ENCODE measurements at places on chromosomes 1 and 21.

GRCh38 chr1:28986306-28986910 is 72.0 kb downstream of the EPB41 start:
- no peak for DNase-seq

GRCh38 chr21:39685991-39686390 is 59.0 kb upstream of the IGSF5 start:
- no peak for DNase-seq

DNA sequence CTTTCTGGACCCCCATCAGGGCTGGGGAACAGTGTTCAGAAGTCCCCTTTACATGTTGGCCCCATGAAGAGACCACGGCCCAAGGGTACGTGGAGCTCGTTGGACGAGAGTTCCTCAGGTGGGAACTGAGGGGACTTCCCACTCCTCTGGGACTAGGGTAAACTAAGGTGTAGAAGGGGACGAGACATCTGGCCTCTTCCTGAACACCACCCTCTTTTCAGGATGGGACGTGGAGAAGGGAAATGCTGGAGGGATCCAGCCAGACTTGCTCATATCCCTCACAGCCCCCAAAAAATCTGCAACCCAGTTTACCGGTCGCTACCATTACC is 2.0 kb downstream of the NAXE start:
- no peak for DNase-seq

GRCh38 chr1:204692325-204692840 is 6.8 kb upstream of the LRRN2 start:
- no peak for DNase-seq

GRCh38 chr1:223353939-223354338 is 10.0 kb downstream of the SUSD4 start:
- no peak for DNase-seq

DNA sequence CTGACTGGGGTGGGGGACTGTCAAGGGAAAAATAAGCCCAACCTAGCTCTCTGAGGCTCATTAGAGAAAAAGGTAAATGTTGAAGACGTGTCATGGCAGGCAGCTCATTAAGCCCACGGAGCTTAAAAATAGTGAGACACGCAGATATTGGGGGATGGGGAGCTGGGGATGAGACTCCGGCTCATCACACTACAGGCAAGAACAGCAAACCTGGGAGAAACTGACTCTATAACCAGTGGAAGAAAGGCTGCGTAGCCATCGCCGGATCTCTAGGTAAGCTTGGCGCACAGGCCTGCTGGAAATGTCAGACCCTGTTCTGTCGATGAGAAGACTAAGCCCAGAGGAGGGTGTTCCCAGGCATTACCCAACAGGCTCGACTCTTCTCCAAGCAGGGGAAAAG is 78.0 kb downstream of the SYT2 start:
- DNase-seq: no peak

DNA sequence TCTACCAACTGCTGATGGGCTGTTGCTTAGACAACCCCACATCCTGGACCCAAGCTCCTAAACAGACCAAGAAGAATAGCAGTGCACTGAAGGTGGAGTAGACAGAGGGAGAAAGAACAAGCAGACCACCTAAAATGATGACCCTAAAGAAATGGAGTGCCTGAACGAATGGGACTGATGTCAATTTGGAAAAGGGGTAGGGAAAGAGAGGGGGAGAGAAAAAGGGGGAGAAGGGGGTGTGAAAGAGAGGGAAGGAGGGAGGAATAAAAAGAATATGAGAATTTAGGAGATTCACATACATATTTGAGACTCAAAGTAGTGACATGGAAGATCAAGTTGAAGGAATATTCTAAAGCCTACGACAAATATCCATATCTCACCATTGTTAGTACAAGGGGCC is 144.4 kb upstream of the DUSP10 start:
- DNase-seq: no peak

DNA sequence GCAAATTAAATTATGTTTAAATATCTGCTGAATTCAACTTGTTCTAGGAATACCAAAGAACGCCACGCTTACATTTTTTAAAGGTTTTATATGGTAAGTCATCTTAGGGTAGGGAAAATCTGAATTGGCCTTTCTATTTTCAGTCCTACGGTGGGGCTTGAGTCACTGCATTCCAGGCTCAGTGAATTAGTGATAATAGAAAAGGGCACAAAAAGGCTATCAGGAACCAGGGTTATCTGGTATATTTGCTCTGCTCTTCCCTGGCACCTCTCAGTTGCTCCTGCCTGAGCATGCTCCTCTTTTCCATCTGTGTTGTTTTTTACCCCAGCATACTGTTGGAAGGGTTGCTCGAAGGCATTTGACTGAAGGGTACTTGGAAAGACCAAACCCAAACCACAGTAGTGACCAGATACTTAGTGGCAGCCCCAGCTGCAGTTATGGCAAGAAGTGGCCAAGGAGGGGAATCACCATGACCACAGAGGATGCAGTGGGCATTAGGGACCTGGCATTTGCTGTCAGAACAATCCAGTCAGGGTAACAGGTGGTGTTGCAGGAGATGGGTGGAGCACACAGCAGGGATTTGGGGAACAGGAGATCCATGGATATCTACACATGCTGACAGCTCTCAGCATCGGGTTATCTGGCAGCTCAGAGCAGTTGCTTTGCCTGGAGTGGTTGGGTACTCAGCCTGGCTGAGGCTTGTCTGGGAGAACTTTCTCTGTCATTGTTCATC is 2.3 kb downstream of the OVAAL start:
- no peak for DNase-seq

GRCh38 chr1:193338194-193338593 is 151.8 kb upstream of the B3GALT2 start:
- DNase-seq: no peak

DNA sequence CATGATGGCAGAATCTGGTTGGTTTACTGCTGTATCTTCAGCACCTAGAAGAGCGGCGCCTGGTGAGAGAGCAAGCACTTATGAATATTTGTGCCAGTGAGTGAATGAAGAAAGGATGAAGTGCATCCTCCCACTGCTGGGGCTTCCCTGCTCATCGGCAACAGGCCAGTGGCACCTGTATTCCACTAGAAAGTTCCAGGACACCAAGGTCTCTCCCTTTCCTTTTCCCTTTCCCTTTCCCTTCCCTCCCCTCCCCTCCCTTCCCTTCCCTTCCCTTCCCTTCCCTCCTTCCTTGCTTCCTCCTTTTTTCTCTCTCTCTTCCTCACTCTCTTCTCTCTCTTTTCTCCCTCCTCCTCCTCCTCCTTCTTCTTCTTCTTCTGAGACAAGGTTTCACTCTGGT is 86.2 kb downstream of the DAB1 start:
- DNase-seq: no peak

GRCh38 chr1:245807306-245807705 is 652.5 kb downstream of the KIF26B start:
- no peak for DNase-seq

DNA sequence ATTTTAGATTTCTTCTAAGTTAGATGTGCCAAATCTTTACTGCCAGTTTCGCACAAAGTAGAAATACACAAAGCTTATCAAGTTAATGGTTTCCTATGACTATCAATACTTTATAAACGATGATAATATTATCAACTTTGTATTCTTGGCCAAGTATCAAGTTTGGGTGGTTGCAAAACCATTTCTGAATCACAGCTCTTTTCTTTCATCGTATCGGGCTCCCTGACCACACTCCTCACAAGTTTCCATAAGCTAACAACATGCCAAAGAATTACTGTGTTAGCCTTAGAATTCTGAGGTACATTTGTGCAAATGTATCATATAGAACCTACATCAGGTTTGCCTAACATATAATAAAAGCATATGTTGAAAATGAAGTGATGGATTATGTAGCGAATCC is 311.0 kb downstream of the KCTD3 start:
- no peak for DNase-seq

- no peak for DNase-seq
Measured at GRCh38 chr1:109011335-109011734, 30.6 kb downstream of the WDR47 start.

- no peak for DNase-seq
Measured at GRCh38 chr1:119080586-119080985, 59.9 kb downstream of the WARS2 start.

- no peak for DNase-seq
Measured at GRCh38 chr1:36223381-36223995, 755 bp upstream of the THRAP3 start.

DNA sequence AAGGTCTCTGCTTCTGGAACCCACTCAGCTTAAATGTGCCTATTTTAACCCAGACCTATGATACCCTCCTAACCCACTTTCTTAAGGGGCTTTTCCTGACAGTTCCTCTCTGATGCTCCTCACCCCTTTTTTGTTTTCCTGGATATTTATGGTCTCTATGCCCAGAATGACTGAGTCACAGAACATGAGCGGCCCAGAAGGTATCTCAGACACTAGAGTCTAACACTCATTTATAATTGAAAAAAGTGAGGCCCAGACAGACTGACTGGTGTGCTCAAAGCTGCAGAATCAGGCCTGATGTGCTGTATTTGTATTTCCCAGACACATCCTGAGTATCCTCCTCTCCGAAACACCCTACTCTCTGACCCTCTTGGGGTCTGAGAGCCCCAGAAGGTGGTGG is 44.0 kb downstream of the LRRC71 start:
- no peak for DNase-seq

GRCh38 chr1:223135176-223135942 is 7.7 kb downstream of the TLR5 start:
- no peak for DNase-seq

DNA sequence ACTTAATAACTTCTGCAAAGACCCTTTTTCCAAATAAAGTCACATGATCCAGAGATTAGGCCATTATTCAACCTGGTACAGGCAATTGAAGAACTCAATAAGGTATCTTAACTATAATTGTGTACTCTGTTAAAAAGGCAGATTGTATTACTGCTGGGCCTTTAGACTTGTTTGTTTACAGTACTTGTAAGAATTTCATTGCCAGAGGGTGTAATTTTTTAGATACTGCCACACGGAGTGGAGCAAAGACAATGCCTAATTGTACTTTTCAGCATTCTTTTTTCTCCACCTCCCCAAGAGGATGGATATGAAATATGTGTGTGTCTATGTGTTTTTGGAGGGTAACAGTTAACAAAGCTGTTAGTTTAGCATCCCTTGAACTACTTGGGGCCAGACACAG is 47.5 kb downstream of the HUNK start:
- DNase-seq: no peak

DNA sequence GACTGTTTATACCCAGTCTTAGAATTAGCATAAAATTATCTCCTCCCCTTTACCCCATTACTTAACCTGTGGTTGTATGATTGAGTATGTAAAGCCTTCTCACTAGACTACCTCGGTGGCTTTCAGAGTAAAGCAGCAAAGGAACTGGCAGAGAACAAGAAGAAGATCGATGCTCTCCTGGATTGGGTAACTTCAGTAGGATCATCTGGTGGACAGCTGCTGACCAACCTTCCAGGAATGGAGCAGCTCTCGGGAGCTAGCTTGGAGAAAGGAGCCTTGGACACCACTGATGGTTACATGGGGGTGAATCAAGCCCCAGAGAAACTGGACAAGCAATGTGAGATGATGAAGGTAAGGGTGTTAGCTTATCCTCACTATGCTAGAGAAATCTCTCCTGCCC is 138.6 kb upstream of the BMP8A start:
- no peak for DNase-seq

DNA sequence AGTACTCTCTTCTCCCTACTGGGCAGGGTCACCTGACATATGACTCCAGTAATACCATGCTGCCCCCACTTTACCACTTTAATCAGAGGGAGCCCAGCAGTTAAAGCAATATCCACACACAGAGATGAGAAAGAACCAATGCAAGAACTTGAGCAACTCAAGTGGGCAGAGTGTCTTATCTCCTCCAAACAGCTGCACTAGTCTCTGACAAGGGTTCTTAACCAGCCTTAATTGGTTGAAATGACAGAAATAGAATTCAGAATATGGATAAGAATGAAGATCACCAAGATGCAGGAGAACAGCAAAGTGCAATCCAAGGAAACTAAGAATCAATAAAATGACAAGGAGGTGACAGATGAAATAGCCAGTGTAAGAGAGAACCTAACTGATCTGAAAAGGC is 91.0 kb downstream of the KCNT2 start:
- DNase-seq: no peak

- DNase-seq: no peak
Measured at GRCh38 chr21:42681296-42682206, 28.1 kb downstream of the PDE9A start.

DNA sequence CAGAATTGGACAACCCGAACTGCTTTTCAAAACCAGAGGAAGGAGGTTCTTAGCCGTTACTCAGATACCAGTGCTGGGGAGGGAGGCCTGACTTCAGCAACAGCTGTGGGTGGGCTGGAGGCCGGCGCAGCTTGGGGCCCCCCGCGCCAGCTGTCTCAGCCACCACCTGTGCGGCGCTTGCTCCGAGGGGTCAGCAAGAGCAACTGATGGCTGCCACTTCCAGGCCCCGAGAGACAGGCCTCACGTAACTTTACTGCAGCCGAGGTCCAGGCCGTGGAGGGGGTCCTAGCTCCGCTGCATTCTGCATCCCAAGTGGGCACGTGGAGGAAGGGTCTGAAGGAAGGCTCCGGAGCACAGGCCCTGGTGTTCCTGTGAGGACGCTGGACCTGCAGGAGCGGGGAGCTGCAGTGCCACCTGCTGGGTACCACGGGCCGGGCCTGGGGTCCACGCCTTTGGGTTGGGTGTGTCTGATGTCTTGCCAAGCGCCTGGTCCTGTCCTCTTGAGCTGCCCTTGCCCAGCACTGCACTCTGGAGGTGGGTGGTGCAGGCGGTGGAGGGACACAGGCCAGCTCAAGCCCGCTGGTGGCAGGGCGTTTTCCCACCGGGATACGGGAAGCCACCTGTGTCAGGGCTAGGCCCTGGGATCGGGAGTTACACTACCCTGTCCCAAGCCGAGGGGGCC is 9.8 kb downstream of the THAP3 start:
- DNase-seq: no peak

DNA sequence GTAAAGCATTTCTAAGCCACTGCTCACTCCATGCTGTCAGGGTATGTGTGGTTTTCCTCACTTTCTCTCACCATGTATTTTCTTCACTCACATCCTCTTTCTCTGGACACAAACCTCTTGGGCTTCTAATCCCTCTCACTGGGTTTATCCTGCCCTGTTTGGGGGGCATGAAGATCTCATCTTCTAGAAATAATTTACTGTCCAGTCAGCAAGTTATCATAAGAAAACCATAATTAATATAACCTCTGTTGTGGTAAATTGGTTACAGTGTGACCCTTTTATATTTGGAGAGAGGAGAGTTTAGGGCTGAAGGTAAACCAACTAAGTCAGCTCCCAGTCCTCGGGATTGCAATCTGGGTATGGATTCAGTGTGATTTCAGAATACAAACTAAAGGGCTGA is 213.8 kb upstream of the PROX1 start:
- no peak for DNase-seq

Measured in type B pancreatic cell (in vitro differentiated cells).